Ovary (tissue), 10 donors: ENCODE measurements at places on chromosomes 5 and 9. TPM values are rescaled to one million over a fixed set of nuclear protein-coding genes. Genes with fewer than 3 reads are reported as not detected.

The CCNJL gene
- 3.8 TPM for total RNA-seq

The KLHL3 gene
- total RNA-seq: 15.7 TPM

The DMRT2 gene
- total RNA-seq: 0.17 TPM

The ZNF608 gene
- total RNA-seq: 20.4 TPM

The ITGA1 gene
- total RNA-seq: 14.7 TPM

The SLC6A3 gene
- 0.46 TPM for total RNA-seq

The ROPN1L gene
- 1.2 TPM for total RNA-seq

The C9orf50 gene
- not detected for total RNA-seq

The NR6A1 gene
- 0.57 TPM for total RNA-seq

The ZNF366 gene
- total RNA-seq: 3.0 TPM

The ARID3C gene
- total RNA-seq: not detected

The FOXI1 gene
- total RNA-seq: not detected

The SH3GL2 gene
- total RNA-seq: 1.8 TPM

The HRCT1 gene
- 3.1 TPM for total RNA-seq

The HTR1A gene
- 0.25 TPM for total RNA-seq

The DOCK2 gene
- 4.2 TPM for total RNA-seq

The HEXB gene
- total RNA-seq: 96.5 TPM

The FREM1 gene
- total RNA-seq: 0.95 TPM

The CORO2A gene
- 1.3 TPM for total RNA-seq

The CTNND2 gene
- total RNA-seq: 1.3 TPM

The EEIG1 gene
- 104 TPM for total RNA-seq

The ADAMTS19 gene
- total RNA-seq: 5.4 TPM

The ORM2 gene
- not detected for total RNA-seq

The BTNL9 gene
- 16.9 TPM for total RNA-seq

The CCNO gene
- 2.7 TPM for total RNA-seq

The THBS4 gene
- 9.8 TPM for total RNA-seq

The OR13C2 gene
- total RNA-seq: not detected

The PLPP7 gene
- total RNA-seq: 11.9 TPM

The C5orf52 gene
- not detected for total RNA-seq

The LRRC70 gene
- total RNA-seq: 2.6 TPM

The DMRT1 gene
- not detected for total RNA-seq

The NUTM2F gene
- total RNA-seq: not detected

The LHFPL2 gene
- total RNA-seq: 45.1 TPM

The PRKAA1 gene
- total RNA-seq: 55.3 TPM

The LCN9 gene
- total RNA-seq: not detected

The PCDHGA4 gene
- 7.6 TPM for total RNA-seq

The IL3 gene
- not detected for total RNA-seq

The PCDHA10 gene
- total RNA-seq: 1.7 TPM

The TMEM171 gene
- not detected for total RNA-seq

The AK8 gene
- 2.0 TPM for total RNA-seq

The UNC5A gene
- total RNA-seq: 0.77 TPM

The GAS1 gene
- total RNA-seq: 41.6 TPM

The MATR3 gene
- total RNA-seq: 227 TPM

The KIF20A gene
- 0.43 TPM for total RNA-seq

The RANBP3L gene
- 1.6 TPM for total RNA-seq

The UGT3A2 gene
- total RNA-seq: not detected

The SHISAL2B gene
- not detected for total RNA-seq

The NIPAL4 gene
- total RNA-seq: not detected

The SMAD5 gene
- 112 TPM for total RNA-seq

The TEX48 gene
- not detected for total RNA-seq

The SOWAHA gene
- total RNA-seq: 0.63 TPM

The UBE2QL1 gene
- total RNA-seq: 0.83 TPM

The GABRA6 gene
- not detected for total RNA-seq

The ELOVL7 gene
- total RNA-seq: 0.13 TPM
